ENCODE measurements at places on chromosomes 16 and 17.

DNA sequence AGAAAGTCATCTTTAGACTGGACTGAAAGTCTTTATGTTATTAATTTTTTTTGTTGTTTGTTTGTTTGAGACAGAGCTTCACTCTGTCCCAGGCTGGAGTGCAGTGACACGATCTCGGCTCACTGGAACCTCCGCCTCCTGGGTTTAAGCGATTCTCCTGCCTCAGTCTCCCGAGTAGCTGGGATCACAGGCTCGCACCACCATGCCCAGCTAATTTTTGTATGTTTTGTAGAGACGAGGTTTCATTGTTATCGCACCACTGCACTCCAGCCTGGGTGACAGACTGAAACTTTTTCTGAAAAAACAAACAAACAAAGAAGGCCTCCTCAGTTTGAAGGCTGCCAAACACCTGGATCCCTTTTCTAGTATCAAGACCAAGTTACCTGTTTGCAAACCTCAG is 4.7 kb downstream of the BEAN1 start:
- DNase-seq: no peak

- DNase-seq: no peak
Measured at GRCh38 chr16:49964316-49964715, 60.7 kb upstream of the CNEP1R1 start.

DNA sequence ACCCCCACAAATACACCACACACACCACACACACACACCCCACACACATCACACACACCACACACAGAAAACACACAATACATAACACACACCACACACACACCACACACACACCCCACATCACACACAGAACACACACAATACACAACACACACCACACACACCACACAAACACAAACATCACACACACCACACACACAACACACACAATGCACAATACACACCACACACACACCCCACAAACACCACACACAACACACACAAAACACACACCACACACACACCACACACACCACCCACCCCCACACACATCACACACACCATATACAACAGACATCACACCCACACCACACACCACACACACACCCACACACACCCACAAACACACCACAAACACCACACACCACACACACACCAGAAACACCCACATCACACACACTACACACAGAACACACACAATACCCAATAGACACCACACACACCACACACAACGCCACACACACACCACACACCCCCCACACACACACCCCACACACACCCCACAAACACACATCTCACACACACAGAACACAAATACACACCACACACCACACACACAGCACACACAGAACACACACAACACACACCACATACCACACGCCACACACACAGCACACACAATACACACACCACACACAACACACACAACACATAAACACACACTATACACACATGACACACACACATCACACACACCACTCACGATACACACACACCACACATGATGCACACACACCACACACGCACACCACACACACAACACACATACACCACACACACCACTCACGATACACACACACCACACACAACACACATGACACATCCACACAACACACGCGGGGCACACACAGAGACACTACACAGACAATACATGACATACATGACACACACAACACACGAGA is 11.0 kb upstream of the GCGR start:
- DNase-seq: no peak

- DNase-seq: no peak
Measured at GRCh38 chr16:15606518-15607220, 36.3 kb downstream of the MARF1 start.

GRCh38 chr16:67749436-67750078 is 30.4 kb upstream of the GFOD2 start:
- no peak for DNase-seq

GRCh38 chr16:22961206-22961605 is 147.2 kb downstream of the HS3ST2 start:
- no peak for DNase-seq

DNA sequence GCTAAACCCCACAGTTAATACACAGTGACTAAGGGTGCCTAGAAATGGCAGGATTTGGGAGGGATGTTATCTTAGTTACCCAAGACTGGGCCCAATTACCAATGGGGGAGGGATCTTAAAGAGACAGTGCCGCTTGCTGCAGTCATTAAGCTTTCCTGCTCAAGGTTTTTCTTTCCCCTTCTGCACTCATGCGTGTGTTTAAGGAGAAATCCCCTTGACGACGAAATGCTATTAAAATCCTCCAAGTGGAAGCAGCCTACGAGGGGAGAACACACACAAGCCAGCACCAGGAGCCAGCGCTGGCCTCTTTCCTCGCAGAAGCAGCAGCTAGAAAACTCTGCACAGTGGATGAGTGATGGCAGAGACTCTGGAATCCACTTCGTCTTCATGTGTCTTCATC is 22.0 kb downstream of the SALL1 start:
- peak; percentile 78 for DNase-seq

GRCh38 chr16:87186446-87186845 is 130.7 kb downstream of the C16orf95 start:
- DNase-seq: no peak

Data from NCI-H82 (cell line).